ENCODE measurements at places on chromosomes 13 and 19. TPM values are rescaled to one million over a fixed set of nuclear protein-coding genes. Genes with fewer than 3 reads are reported as not detected.
A peak's percentile ranks its signal among the peaks of the same experiment; 100 is the strongest.

The IGFL3 gene
- total RNA-seq = not detected

The R3HDM4 gene
- total RNA-seq = 19.0 TPM

The EVI5L gene
- total RNA-seq = 24.7 TPM

The NCCRP1 gene
- not detected for total RNA-seq

The ZNF8 gene
- 20.2 TPM for total RNA-seq

The CEACAM4 gene
- total RNA-seq = not detected

DNA sequence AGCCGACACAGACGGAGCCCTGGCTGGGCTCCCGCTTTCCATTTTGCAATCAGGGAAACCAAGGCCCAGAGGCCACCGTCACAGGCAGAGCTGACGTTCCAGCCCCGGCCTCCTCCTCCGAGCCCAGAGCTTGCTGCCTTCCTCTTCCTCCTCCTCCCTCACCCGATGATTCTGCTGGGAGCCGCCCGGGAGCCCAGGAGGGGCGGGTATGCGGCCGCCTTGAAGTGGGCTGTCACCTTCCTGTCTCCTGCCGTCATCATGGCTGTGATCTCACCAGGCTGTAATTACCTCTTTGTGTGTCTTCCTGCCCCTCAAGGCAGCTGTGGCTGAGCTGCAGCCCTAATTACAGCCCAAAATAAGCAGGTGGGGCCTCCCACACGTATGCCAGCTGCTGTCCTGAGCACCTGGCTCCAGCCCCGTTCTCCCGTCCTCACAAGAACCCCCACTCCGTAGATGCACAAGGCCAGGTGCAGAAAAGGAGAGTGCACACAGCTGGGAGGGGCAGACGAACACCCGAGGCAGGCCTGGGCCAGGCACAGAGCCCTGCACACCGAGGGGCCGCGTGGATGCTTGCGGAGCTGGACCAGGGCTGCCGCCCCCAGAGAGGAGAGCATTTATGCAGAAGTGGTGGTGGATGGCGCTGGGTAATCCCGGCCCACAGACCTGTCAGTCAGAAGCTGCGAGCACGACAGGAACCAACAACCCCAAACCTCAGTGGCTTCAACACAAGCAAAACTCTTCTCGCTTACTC, 4.0 kb downstream of the TPGS1 start:
- no peak for DNase-seq

- DNase-seq = no peak
Observed at GRCh38 chr13:85521657-85522056, 277.6 kb downstream of the SLITRK6 start.

GRCh38 chr13:19382111-19382510, 179.2 kb downstream of the TPTE2 start:
- DNase-seq = no peak

GRCh38 chr19:17829855-17830566, 8.7 kb upstream of the INSL3 start:
- DNase-seq = peak; percentile 83

DNA sequence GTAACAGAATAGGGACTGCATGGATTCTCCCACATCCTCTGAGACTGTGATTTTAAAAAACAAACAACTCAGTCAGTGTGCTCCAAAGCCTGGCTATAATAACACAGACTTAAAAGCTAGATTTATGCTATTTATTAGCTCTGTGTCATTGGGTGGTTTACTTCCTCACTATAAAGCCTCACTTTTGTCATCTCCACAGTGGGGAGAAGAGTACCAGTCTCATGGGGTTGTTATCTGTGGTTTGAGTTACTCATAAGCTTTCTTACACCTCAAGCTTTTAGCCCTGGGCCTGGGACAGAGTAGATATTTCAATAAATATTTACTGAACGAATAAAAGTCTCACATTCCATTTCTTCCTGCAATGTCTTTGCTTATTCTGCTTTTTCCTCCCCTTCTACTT, 5.3 kb downstream of the RNASEH2B start:
- DNase-seq = no peak

GRCh38 chr13:110593430-110594130, 21.8 kb upstream of the NAXD start:
- DNase-seq = peak; percentile 60

- peak; percentile 90 for DNase-seq
Observed at GRCh38 chr19:507286-508203, at the start of gene TPGS1. Gene TPGS1, plus strand, starts transcription at chr19:507497. Its CDS starts 10 bp downstream, at chr19:507507.

- DNase-seq = no peak
Observed at GRCh38 chr19:6671960-6672359, 2.0 kb upstream of the TNFSF14 start.

DNA sequence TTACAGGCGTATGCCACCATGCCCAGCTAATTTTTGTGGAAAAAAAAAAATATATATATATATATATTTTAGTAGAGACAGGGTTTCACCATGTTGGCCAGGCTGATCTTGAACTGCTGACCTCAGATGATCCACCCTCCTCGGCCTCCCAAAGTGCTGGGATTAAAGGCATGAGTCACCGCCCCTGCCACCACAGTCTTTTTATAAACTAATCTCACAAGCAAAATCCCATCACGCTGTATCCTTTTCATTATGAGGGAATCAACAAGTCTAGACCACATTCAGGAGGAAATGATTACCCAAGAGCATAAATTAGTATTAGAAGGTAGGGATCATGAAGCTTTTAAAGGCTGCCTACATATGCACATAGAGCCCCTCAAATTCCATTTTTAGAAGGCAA, 210.6 kb upstream of the NBEA start:
- no peak for DNase-seq

DNA sequence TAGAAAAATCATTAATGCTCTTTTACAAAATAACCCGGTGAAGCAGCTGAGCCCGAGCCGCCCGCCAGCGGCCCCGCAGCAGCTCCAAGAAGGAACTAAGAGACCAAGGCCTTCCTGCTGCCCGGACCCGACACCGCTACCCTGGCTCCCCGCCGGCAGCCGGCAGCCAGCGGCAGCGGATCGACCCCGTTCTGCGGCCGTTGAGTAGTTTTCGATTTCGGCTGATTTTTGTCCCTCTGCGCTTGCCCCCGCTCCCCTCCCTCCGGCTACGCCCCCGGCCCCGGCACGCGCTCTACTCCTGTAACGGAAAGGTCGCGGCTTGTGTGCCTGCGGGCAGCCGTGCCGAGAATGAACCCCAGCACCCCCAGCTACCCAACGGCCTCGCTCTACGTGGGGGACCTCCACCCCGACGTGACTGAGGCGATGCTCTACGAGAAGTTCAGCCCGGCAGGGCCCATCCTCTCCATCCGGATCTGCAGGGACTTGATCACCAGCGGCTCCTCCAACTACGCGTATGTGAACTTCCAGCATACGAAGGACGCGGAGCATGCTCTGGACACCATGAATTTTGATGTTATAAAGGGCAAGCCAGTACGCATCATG, at the start of gene PABPC3:
PABPC3 (plus strand) TSS at position 286 of the 603 bp plus-strand sequence; CDS start at position 349, 63 bp downstream.
- DNase-seq = no peak

DNA sequence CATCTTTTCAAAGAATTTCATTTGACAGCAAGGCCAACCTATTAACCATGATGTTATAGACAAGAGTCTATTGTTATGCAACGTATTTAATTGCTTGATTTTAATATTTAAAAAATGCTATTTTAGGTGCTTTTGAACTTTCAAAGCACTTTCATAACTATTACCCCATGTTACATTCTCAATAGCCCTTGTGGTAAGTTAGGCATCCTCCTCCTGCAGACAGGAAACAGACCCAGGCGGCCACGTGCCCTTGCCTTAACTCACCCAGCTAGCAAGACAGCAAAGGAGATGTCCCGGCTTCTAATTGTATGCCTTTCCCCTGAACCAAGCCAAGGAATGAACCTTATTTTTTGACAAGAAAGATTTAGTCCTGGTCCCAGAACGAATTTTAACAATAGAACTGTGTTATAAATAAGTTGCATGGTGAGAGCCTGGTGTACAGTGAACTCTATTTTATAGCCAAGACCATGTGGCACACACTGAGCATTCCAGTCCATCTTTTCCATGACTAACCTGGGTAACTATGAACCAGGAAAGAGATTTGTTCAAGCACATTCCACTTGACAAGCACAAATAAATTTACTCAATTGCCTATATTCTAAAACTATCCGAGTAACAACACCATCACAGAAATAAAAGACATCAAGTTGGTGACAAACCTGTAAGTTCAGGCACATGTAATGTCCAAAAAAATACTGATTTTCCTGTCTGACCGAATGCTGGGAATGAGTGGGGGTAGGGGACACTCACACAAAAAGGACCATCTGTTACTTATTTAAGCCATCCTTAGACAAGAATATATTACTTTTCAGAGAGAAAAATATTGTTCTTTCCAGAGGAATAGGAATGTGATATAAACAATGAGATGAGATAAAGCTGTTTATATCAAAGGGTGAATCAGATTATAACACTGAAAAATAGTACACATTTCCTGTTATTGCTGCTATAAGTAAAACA, 163.0 kb downstream of the EFNB2 start:
- DNase-seq = no peak

DNA sequence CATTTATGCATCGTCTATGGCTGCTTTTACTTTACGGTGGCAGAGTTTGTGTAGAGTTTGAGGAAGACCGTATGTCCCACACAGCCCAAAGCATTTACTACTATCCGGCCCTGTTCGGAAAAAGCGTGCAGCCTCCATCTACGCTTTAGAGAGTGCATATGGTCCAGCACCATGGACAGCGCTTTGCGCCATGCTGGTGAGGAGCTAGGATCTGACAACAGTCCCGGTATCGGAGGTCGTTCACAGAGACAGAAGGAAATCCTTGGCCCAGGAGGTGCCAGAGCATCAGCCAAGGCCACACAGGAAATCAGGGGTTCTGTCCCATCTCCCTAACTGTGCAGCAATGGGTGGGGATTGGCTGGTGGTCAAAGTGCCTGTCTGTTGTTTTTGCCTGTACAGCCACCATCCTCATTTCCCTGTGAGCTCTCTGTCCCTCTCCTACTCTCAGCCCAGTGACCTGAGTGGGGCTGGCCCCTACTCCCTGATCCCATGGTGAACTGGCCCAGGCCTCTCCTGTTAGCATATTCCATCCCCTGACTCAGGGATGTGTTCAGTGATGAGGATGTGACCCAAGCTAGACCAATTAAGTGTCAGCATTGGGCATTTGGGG, 16.2 kb upstream of the PRODH2 start:
- DNase-seq = no peak

- DNase-seq = no peak
Observed at GRCh38 chr19:38250821-38251563, 5.2 kb downstream of the PPP1R14A start.

GRCh38 chr13:68481130-68481529, 1251.0 kb upstream of the PCDH9 start:
- DNase-seq = no peak

DNA sequence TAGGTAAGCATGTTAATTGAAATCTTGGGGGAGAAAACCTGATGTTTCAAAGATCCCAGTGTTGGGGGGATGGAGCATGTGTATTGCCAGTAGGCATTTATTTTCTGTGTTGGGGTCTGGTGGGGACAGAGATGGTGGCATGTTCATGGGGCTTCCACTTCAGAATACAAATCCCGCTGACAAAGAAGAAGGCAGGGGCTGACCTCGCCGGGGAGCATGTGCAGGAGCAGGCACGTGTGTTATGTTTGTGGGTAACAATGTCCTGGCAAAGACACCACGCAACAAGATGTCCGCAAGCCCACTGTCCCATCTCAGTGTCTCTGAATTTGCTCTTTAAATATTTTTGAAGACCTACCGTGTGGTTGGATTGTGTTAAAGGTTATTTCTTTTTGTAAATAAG, 164.5 kb downstream of the TEX29 start:
- DNase-seq = no peak

- DNase-seq = no peak
Observed at GRCh38 chr19:34979819-34980640, 16.0 kb upstream of the ZNF792 start.
